Effector CD4-positive, alpha-beta T cell (primary cell): ENCODE measurements at places on chromosomes 2 and 18.

DNA sequence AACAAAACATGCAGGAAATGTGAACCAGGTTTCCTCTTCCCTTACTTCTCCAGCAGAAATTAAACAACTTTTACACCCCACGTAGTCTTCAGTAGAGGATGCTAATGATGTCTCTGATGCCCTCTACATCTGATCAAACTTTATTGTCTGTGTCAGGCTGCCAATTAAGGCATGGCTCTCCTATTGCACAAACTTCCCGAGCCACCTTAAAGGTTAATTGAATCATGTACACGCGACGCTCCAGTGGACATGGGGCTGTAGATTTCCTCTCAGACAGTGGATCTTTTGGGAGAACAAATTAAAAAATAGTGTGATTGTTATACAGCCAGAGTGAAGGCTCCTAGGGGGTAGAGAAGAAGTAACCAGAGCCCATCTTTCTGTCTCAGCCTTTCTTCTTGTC, 301.6 kb downstream of the SMAD2 start:
- DNase-seq = no peak

DNA sequence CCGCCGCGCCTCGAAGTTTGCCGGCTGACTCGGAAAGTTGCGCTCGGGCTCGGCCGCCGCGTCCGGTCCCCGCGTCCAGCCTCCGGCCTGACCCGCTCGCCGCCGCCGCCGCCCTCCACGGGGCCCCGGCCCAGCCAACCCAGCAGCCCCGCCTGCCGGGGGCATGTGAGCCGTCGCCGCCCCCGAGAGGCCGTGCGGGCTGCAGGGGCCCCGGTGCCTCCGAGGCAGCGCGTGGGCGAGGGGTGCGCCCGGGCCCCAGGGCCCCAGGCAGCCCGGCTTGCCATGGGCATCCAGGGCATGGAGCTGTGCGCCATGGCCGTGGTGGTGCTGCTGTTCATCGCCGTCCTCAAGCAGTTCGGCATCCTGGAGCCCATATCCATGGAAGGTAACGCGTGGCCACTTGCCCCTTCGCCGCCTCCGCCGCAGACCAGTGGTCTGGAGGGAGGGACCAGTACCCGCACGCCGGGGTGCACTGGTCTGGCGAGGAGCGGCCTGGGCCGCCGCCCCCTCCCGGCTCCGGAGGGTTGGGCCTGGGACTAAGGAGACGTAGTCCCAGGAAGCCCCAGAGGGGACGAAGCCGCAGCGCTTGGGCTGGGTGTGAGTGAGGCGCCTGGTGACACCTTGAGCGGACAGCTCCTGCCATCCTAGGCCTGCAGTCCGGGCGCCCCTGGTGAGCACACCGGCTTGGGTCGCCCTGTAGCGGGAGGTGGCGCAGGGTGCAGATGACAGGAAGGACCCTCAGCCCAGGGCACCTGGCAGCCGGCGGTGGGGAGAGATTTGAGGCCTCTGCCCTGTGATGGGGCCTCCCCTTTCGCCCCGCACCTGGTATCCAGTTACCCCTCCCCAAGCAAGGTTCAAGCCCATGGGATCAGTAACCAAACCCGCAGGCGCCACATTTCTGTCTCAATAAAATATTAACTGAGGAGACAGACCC, 49.9 kb downstream of the KCNIP3 start:
- no peak for DNase-seq

- DNase-seq = no peak
Observed at GRCh38 chr18:1350931-1351450, 446.3 kb downstream of the ADCYAP1 start.

DNA sequence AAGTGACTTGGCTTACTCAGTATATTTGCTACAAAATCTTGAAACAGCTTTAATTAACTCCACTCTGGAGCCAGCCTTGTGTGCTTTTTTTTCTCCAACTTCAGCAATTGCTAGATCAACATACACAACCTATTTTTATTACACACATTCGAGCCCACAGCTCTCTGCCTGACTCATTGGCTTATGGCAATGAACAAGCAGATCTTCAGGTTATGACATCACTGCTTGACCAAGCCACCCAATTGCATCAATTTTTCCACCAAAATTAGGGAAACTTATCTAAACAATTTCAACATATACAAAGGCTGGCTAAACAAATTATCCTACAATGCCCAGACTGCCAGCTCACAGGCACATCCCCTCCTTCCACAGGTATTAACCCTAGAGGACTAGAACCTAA, 39.6 kb upstream of the PDK1 start:
- no peak for DNase-seq

DNA sequence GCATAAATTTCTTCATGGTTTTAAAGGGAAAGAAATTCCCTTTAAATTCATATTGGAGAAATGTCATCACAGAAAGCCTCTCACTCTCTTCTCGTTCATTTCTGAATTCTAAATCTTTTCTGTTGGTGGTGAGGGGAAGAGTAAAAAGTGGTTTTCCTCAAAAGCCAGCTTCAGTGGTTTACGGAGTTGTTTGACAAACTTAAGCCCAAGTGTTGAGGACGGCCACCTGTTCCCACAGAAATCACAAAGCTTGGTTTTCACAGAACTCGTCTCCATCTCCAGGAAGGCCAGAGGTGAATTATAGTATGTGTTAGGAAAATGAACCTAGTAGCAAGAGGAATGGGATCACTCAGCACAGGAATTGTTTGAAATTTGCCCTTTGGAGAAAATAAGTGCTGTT, 316.2 kb downstream of the PDE11A start:
- no peak for DNase-seq

GRCh38 chr2:58803192-58803591, 562.1 kb upstream of the FANCL start:
- DNase-seq = no peak

GRCh38 chr2:85774126-85774978, 20.6 kb downstream of the ATOH8 start:
- no peak for DNase-seq

- no peak for DNase-seq
Observed at GRCh38 chr18:7879717-7880116, 312.6 kb downstream of the PTPRM start.

- DNase-seq = no peak
Observed at GRCh38 chr2:147495734-147496133, 349.1 kb upstream of the ACVR2A start.

- no peak for DNase-seq
Observed at GRCh38 chr2:235810252-235810651, 316.4 kb downstream of the AGAP1 start.

DNA sequence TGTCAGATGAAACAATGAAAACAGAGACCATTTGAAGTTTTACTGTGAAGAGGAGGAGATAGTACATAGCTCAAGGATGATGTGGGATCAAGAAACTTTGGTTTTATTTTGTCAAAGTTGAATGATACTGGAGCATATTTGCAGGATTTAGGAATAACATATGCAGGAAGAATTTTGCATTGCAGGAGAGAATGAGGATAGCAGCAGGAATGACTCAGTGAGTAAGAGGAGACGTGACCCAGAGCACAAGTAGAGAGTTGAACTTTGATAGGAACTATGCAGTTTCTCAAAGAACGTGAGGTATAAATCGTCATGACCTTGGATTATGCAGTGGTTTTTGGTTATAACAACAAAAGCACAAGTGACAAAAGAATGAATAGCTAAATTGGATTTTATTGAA, 47.7 kb downstream of the MAPRE2 start:
- DNase-seq = no peak

DNA sequence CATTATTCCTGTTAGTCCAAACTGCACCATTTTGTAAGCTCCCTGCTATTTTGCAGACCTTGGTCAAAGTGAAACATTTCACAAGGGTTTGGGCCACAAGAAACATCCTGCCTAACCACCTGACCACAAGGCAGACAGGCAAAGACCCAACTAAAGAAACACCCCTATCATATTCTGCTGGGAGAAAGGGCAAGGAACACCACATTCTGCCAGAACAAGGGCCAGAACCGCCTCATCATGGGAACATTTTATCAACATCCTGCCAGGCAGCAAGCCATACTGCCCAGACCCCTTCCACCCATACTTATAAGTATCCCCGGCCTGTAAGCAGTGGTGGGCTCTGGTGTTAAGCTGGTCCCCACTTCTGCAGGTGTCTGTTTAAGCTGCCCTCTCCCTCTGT, 12.0 kb upstream of the RAB31 start:
- DNase-seq = no peak

DNA sequence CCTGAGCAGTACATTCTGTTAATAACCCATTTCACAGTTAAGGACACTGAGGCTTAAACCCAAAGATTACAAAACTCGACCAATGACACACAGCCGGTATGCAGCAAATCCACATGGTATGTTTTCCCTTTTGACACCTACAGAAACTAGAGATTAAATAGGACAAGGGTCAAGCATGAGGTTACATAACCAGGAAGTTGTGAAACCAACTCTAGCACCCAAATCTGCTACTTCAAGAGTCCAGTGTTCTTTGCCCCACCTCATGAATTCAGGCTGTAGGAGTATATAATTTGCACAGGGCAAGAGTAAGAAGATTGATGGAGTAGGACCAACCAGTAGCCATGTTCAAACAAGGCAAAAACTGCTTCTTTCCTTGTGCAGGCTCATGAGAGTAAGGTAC, 249.8 kb downstream of the BCL11A start:
- no peak for DNase-seq

GRCh38 chr18:66211749-66212148, 392.1 kb downstream of the CDH19 start:
- DNase-seq = no peak

DNA sequence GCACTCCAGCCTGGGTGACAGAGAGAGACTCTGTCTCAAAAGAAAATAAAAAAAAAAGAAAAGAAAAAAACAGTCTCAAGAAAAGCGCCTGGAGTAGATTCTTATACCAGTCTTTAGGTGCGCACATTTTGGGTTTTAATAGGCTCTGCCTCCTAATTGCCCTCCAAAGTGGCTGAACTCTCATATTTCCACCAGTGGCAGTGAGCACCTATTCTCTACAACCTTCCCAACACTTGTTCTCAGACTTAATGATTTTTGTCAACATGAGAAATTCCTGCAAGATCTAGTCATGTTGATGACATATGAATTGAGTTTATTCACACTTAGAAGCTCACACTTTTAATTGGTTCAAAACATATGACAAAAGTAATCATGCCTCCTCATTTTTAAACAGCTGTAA, 39.0 kb downstream of the PLB1 start:
- DNase-seq = no peak

- no peak for DNase-seq
Observed at GRCh38 chr18:74217476-74218143, 69.3 kb downstream of the TIMM21 start.

GRCh38 chr2:182980115-182980514, 58.1 kb downstream of the NCKAP1 start:
- DNase-seq = no peak

- no peak for DNase-seq
Observed at GRCh38 chr2:129728035-129728972, 251.2 kb upstream of the RAB6C start.

DNA sequence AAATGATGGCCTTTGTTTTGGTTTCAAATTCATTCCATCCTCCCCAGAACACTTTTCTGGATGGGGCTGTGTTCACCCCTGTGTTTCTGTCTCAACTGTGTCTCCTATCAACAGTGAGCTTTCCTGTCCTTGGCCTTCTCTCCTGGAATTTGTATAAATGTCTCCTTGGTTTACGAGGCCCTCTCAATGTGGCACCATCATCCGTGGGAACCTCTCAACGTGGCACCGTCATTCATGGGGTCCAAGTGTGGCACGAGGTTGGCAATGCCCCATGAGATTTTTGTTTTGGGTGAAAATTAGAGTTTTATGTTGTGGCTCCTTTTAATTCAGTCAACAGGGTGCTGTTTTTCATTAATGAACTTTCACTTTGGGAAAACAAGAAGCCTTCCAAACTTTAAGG, 280.7 kb upstream of the SALL3 start:
- DNase-seq = no peak

DNA sequence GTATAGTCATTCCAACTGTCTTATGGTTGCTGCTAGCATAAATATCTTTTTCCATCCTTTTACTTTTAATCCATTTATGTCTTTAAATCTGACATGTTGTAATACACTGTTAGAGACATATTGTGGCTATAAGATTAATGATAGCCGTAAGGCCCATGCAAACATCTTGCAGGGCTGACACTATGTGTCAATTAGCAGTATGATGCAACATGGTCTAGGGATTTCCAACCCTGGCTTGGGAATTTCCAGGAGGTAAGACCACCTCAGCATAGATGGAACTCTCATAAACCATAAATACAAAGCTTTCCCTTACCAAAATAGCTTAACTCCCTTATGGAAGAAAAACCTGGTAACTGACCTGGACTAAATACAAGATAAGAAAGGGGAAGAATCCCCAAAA, 16.5 kb downstream of the SCLY start:
- DNase-seq = no peak

DNA sequence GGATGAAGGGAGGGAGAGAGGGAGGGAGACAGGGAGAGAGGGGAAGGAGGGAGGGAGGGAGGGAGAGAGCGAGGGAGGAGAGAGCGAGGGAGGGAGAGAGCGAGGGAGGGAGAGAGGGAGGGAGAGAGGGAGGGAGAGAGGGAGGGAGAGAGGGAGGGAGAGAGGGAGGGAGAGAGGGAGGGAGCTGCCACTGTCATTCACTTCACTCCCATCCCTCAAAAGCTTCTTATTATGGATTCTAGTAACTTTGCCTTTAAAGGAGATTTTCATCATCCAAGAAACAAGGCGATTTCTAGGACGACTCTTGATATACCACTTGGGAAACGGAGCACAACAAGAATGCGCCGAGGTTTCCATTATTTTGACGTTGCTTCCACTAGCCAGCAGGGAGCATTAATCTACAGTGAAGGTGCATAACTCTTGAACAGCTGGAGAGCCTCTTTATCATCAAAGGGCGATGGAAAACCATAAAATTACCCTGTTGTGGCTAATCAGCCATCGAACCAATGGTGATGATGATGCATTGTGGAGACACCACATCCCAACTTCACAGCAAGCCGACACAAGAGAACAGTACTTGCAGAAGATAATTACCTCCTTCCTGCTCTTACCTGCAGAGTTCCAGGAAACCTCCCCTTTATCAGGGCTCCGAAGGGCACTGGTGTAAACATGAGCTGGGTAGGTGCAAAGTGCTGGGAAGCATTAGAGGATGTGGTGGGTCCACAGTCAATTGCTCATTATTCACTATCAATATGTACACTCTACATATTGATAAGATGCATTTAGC, 130.5 kb downstream of the EIPR1 start:
- DNase-seq = no peak

DNA sequence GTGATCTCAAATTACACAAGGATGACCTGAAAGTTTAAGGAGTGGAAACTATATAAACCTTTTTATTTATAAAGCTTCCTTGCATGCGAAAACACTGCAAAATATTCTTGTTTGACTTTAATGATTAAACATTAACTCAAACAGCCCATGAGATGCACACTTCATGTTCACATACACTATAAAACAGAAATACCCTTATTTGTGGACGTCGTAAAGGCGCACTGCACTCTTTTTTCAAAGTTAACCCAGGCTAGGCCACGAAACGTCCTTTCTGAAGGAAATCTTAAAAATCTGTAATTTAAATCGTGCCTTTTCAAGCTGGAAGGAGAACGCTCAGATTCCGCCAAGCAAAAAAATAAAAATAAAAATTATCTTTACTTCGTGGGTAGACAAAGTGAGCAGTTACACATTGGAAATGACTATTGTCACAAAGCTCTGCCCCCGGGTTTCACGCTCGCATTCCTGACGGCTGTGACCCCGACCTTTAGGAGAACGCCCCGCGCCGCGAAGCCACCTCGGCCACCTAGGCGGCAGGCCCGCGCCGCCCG, 728 bp downstream of the FAM168B start:
- DNase-seq = peak; percentile 25

GRCh38 chr2:207635468-207636200, 10.4 kb upstream of the METTL21A start:
- DNase-seq = no peak

- DNase-seq = no peak
Observed at GRCh38 chr2:117470311-117471095, 344.0 kb upstream of the DDX18 start.

- no peak for DNase-seq
Observed at GRCh38 chr2:99488539-99489062, 1.2 kb downstream of the REV1 start.
